ENCODE measurements at places on chromosomes 16 and 17. TPM values are rescaled to one million over a fixed set of nuclear protein-coding genes. Genes with fewer than 3 reads are reported as not detected.
A peak's percentile ranks its signal among the peaks of the same experiment; 100 is the strongest.

The PDIA2 gene
- total RNA-seq, result 2.2 TPM

- no peaks in the 10 kb centered on the region for H3K27me3 ChIP-seq
- DNase-seq, result no peak
- H3K4me1 ChIP-seq, result peaks cover 4% of the 10 kb centered on the region
- no peaks in the 10 kb centered on the region for H3K36me3 ChIP-seq
- H3K27ac ChIP-seq, result peak overlapping the region; percentile 57
These were observed 67.5 kb downstream of the GNAO1 start for GRCh38 chr16:56258508-56259424.

DNA sequence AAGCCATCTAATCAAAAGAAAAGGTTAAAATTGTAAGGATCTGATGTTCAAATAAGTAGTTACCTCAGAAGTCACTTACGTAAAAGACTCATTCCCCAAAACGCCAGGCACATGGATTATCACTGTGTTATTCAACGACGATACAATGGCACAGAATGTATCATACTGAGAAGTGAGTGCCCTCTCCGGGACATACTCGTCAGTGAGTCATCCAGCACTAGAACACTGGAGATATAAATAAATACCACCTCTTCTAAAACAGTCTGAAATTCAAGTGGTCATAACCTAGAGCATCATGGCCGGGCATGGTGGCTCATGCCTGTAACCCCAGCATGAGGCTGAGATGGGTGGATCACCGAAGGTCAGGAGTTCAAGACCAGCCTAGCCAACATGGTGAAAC is 24.9 kb downstream of the USP31 start:
- no peak overlapping the region for H3K4me3 ChIP-seq
- H3K27me3 ChIP-seq, result no peaks in the 10 kb centered on the region
- H3K4me1 ChIP-seq, result peaks cover 59% of the 10 kb centered on the region
- H3K27ac ChIP-seq, result peak overlapping the region; percentile 79
- no peaks in the 10 kb centered on the region for H3K36me3 ChIP-seq

GRCh38 chr16:48852951-48853350 is 243.0 kb upstream of the N4BP1 start:
- H3K36me3 ChIP-seq, result no peaks in the 10 kb centered on the region
- H3K4me1 ChIP-seq, result no peaks in the 10 kb centered on the region
- no peak overlapping the region for H3K4me3 ChIP-seq

The P3H4 gene
- total RNA-seq, result 2.5 TPM

GRCh38 chr17:18379246-18380146 is 1.9 kb downstream of the EVPLL start:
- peaks cover 22% of the 10 kb centered on the region for H3K27me3 ChIP-seq
- H3K27ac ChIP-seq, result no peak overlapping the region
- H3K4me3 ChIP-seq, result no peak overlapping the region

- H3K36me3 ChIP-seq, result no peaks in the 10 kb centered on the region
- no peaks in the 10 kb centered on the region for H3K27me3 ChIP-seq
- peak overlapping the region; percentile 17 for H3K27ac ChIP-seq
- no peak for DNase-seq
These were observed 13.5 kb downstream of the SPATA32 start for GRCh38 chr17:45248132-45248957.

- H3K36me3 ChIP-seq, result no peaks in the 10 kb centered on the region
- DNase-seq, result no peak
- H3K4me3 ChIP-seq, result no peak overlapping the region
- H3K27me3 ChIP-seq, result no peaks in the 10 kb centered on the region
- no peak overlapping the region for H3K27ac ChIP-seq
These were observed 238.6 kb upstream of the GSE1 start for GRCh38 chr16:85374571-85374872.
